ENCODE measurements at places on chromosomes 16 and 17. TPM values are rescaled to one million over a fixed set of nuclear protein-coding genes. Genes with fewer than 3 reads are reported as not detected.

TMEM114 gene
- not detected for total RNA-seq

- H3K4me1 ChIP-seq = no peaks in the 10 kb centered on the region
- no peak overlapping the region for H3K4me3 ChIP-seq
- no peak for DNase-seq
- peaks cover 12% of the 10 kb centered on the region for H3K36me3 ChIP-seq
- no peaks in the 10 kb centered on the region for H3K27me3 ChIP-seq
Observed at GRCh38 chr16:56274369-56274768, 83.1 kb downstream of the GNAO1 start.

GRCh38 chr17:82748756-82749155, 3.1 kb upstream of the TBCD start:
- H3K36me3 ChIP-seq = no peaks in the 10 kb centered on the region
- no peak overlapping the region for H3K4me3 ChIP-seq
- no peak overlapping the region for H3K27ac ChIP-seq
- H3K4me1 ChIP-seq = no peaks in the 10 kb centered on the region
- no peaks in the 10 kb centered on the region for H3K27me3 ChIP-seq

- H3K27me3 ChIP-seq = no peaks in the 10 kb centered on the region
- DNase-seq = no peak
- H3K27ac ChIP-seq = no peak overlapping the region
- peaks cover 37% of the 10 kb centered on the region for H3K36me3 ChIP-seq
Observed at GRCh38 chr17:28860363-28860808, 5.6 kb downstream of the ERAL1 start.

- no peak overlapping the region for H3K4me3 ChIP-seq
- H3K4me1 ChIP-seq = peaks cover 7% of the 10 kb centered on the region
- H3K27me3 ChIP-seq = no peaks in the 10 kb centered on the region
- no peak for DNase-seq
Observed at GRCh38 chr17:3697103-3697476, 1.1 kb upstream of the P2RX5 start.

- peak overlapping the region; percentile 88 for H3K27ac ChIP-seq
- H3K27me3 ChIP-seq = no peaks in the 10 kb centered on the region
- H3K4me3 ChIP-seq = no peak overlapping the region
- H3K4me1 ChIP-seq = no peaks in the 10 kb centered on the region
Observed at GRCh38 chr17:78355045-78355641, 4.7 kb downstream of the SOCS3 start.

DNA sequence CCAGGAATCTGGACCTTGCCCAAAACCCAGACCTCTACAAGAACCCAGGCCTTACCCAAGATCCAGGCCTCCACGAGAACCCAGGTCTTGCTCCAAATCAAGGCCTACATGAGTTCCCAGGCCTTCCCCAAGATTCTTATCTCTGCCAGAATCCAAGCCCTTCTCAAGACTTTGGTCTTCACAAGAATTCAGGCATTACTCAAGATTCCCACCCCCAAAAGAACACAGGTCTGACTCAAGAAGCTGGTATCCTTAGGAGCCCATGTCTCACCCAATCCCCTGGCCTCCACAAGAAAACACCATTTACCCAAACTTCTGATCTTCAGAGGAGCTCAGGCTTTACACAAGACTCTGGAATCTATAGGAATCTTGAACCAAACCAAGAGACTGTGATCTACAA, 2.6 kb downstream of the SPEM3 start:
- no peaks in the 10 kb centered on the region for H3K27me3 ChIP-seq
- no peak overlapping the region for H3K27ac ChIP-seq
- no peaks in the 10 kb centered on the region for H3K36me3 ChIP-seq
- H3K4me1 ChIP-seq = peaks cover 12% of the 10 kb centered on the region
- H3K4me3 ChIP-seq = no peak overlapping the region
